ENCODE measurements at places on chromosomes 1 and 21.
A peak's percentile ranks its signal among the peaks of the same experiment; 100 is the strongest.

GRCh38 chr1:241507189-241507863 lies 12.2 kb downstream of the FH start:
- peak; percentile 65 for DNase-seq

GRCh38 chr1:20481643-20482498 lies 4.1 kb downstream of the CAMK2N1 start:
- no peak for DNase-seq

GRCh38 chr1:85553416-85554335 lies 26.9 kb upstream of the CCN1 start:
- DNase-seq, result peak; percentile 60

DNA sequence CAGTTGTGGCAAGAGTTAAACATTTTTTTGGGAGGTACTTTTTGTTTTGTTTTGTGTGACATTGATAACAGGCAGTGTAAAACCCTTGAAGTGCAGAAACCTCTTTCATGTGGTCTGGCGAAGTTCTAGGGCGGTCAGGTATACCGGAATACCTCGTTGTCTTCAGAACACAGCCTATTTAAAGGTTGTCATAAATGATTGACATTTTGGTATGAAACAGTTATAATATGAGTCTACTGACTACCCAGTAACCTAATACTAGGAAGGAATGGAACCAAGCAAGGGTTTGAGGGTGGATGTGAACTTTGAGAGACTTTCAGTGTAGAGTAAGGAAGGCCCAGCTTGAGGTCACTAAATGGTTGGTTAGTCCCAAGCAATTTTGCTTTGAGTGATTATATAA lies 40.5 kb downstream of the PATJ start:
- no peak for DNase-seq

All from EH (cell line).